Femur (tissue), 1 donor: ENCODE measurements at places on chromosomes 12 and 14.

GRCh38 chr14:91108941-91109611 is 4.8 kb upstream of the DGLUCY start:
- DNase-seq: no peak

- DNase-seq: peak; percentile 61
These were observed 24.3 kb downstream of the SYNDIG1L start for GRCh38 chr14:74401504-74402241.

GRCh38 chr12:17214929-17215328 is 609.0 kb upstream of the LMO3 start:
- DNase-seq: no peak

DNA sequence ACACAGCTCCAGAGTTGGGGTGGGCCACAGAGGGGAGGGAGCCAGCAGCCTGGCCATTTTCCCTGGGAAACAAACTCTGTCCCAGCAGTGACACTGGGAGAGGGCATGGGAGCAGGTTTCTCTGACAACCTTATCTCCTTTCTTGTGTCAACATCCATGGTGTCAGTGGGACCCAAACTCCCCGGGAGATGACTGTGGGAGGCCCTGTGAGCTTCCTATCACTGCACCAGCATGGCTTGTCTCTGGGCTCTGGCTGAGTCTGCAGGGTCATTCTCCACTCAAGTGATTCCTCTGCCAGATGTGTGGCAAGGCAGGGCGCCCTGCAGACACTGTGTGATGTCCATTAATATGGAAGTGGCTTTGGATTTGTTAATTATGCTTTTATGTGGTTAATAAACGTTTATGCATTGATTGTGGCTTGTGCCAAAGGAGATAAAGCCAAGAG is 10.1 kb downstream of the LRTM2 start:
- DNase-seq: no peak

- no peak for DNase-seq
These were observed 3.2 kb downstream of the CCDC197 start for GRCh38 chr14:94000267-94000666.

DNA sequence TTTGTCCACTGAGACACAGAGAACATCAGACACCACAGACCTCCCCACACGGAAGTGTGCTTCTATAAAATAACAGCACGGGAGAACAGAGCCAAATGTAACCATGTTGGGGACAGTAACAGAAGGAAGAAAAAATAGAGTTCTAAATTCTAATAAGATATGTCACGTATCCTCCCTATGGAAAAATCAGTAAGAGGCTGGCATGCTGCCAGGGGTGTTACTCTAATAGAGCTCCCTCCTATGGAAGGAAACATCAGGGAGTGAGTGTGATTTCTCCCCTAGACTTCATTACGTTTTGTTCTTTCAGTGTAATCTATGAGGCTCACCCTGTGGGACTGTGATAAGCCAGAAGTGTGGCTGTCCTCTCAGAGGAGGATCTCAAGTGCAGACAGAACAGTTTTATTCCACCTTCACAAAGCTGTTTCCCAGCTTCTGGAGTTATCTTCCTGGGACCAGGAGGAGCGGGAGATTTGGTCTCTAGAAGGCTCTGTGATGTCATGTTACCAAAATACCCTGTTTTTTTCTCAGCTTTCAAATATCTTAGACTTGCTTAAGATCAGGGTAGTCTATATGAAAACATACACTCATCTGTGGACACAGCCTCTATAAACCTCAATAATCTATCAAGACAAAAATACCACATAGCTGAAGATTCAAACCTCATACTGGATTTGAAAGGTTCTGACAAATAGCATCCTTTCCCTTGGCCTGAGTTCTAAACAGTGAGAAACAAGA is 69.3 kb downstream of the ZFC3H1 start:
- peak; percentile 21 for DNase-seq

DNA sequence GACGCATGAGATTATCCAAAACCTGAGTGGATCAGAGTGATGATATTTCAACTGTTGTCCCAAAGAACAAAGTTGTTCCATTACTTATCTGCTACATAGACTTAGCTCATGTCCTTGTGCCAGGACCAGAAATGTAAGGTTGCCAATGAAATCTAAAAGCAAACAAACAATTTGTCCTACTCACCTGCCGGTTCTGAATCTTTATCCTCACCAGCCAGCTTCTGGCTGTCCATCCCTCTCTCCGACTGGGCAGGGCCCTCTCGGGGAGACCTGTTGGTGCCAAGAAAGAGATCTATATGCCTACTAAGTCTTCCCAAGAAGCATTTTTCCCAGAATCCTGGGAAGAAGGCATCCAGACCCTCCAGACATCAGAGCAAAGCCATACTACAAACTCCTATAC is 5.5 kb downstream of the KMT2D start:
- DNase-seq: no peak

GRCh38 chr12:75725521-75726111 is 214.2 kb upstream of the KRR1 start:
- no peak for DNase-seq

DNA sequence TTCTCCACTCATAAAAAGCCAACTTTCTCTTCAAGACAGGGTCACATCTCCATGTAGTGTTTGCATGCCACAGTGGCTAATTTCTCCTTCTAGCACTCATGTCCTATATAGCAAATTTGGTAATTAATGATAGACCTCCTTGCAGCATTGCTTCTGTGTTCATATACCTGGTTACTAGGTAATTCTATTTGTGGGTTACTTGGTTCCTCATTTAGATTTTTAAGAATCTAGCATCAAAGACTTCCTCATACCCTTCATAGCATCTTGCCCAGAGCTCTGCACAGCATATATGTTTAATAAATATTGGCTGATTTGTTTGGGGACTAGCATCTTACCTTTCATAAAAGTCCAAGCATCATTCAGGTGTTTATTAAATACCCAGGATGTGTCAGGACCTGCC is 152.1 kb downstream of the DUSP6 start:
- no peak for DNase-seq

DNA sequence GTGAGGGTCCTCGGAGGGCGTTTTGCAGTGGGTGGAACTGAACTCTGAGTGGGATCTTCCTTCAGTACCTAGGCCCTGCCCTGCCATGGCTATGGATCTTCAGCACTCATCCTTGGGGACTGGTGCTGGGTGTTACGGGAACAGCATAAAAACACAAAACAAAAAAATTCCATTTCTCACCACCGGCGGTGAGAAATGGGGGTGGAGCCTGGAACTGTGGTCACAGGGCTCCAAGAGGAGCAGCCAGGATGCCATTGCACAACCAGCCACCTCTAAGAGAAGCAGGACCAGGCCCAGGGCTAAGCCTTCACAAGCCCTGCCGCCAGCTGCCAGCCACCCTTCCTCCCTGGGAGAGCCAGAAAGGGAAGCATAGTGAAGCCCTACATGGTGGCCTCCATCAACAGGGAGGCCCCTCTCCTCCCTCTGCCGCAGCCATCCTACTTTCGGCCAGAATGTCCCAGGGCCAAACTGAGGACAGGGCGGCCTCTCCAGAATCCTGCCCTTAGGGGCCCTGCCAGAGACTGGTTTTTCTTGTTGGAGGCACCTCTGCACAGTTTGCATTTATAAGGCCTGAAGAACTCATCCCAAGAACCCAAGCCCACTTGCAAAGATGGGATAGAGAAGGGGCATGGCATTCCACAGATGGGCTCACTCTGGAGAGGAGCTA is 76.5 kb downstream of the VCPKMT start:
- DNase-seq: no peak

GRCh38 chr14:89292579-89293313 is 124.3 kb downstream of the FOXN3 start:
- DNase-seq: no peak

- DNase-seq: no peak
These were observed 28.2 kb downstream of the P2RX4 start for GRCh38 chr12:121238086-121238485.

DNA sequence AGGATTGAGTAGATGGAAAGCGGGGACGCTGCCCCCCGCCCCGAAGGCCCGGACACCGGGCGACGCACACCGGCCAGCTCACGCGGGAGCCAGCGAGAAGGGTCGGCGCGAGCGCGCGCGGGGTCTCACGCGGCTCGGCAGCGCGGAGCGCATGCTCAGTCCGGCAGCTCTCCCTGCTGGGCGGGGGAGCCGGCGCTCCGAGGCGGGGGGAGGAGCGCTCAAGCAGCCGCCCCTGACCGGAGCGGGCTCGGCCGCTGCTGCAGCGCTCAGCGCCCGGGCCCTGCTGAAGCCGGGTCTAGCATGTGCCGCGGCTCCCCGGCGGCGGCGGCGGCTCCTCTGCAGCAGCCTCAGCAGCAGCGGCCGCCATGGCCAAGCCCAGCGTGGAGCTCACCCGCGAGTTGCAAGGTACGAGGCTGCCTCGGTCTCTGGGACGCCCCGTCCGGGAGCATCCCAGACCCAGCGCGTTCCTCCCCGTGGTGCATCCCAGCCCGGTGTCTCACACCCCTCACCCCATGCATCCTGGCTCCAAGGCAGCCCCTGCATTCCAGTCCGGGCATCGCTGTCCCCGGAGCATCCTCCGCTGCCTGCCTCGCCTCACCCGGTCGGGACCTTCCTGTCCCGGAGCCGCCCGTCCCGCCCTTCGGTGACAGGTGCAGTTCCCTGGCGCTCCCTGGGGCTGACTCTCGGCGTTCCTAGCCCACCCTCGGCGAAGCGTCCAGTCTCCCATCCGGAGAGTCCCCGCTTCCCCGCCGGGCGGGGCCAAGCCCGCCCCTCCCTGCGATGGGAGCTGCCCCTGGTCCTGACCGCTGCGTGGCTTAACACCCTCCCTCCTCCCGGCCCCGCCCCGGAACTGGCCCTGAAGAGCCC is at the start of gene CARMIL3:
Gene CARMIL3 (plus strand): TSS at position 221 of the 867 bp plus-strand sequence. CDS start 145 bp downstream, at position 366.
- DNase-seq: peak; percentile 74

DNA sequence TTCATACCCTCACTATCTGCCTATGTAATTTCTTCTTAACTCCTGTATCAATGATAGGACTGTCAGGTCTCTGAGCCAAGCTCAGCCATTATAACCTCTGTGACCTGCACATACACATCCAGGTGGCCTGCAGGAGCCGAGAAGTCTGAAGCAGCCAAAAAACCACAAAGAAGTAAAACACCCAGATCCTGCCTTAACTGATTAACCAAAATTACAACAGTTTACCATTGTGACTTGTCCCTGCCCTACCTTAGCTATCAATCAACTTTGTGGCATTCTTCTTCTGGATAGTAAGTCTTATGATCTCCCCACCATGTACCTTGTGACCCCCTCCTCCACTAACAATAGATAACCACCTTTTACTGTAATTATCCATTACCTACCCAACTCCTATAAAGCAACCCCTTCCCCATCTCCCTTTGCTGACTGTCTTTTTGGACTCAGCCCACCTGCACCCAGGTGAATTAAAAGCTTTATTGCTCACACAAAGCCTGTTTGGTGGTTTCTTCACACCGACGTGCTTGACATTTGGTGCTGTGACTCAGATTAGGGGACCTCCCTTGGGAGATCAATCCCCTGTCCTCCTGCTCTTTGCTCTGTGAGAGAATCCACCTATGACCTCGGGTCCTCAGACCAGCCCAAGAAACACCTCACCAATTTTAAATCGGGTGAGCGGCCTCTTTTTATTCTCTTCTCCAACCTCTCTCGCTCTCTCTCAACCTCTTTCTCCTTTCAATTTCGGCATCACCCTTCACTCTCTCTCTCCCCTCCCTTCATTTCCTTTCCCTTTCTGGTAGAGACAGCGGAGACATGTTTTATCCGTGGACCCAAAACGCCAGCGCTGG is 11.5 kb upstream of the LGMN start:
- DNase-seq: no peak

- DNase-seq: peak; percentile 11
These were observed 322.9 kb downstream of the BCL11B start for GRCh38 chr14:98949051-98949450.

- DNase-seq: no peak
These were observed 5.5 kb upstream of the SCARB1 start for GRCh38 chr12:124869059-124869665.

DNA sequence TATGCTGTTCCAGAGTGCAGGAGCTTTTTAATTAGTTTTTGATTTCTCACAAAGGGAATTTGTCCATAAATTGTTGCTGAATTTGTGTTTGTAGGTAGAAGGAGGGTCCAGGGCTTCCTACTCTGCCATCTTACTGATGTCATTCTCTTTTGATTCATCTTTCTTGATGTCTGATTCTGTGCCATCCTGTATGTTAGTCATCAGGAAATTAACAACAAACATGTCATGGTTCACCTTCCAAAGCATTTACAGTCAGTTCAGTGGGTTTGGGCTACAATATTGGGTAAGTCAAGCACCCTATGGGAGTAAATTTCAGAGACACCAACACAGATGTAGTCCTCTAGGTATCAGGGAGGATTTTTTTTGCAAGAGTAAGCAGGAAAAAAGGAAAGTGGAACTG is 135.2 kb upstream of the SLC38A2 start:
- DNase-seq: no peak

DNA sequence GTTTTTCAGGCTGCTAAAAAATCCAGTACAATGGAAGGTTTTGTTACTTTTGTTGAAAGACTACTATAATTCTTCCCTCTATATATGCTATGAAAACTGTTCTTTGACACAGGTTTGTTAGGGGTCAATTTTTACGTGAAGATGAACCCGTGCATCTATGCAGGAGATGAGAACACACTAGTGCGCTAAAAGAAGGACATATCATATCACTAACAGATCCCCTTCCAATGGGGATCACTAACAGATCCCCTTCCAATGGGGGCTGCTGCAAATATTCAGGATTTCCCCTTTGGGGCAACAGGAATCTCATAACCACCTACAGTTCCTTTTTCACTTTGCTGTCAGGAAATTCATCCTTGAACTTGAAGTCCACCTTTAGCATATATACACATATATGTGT is 75.1 kb downstream of the CLMN start:
- DNase-seq: no peak

GRCh38 chr12:19529951-19530636 is 90.8 kb downstream of the AEBP2 start:
- DNase-seq: no peak

DNA sequence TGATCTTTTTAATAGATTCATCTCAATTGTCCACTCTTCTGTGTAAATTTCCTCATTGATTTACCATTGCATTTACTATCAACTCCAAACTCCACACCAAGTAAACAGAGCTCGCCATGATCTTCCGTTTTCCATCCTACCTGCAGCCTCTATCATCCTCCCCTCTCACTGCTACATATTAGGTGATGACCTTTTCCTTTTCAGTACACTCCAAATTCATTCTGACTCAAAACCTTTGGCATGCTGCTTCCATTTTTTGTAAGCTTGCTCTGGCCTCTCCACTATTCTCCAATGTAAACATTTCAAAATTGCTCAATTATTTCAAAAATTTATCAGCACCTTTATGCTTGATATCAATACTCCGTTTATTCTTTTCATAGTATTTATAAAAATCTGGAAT is 40.2 kb upstream of the PZP start:
- DNase-seq: no peak

DNA sequence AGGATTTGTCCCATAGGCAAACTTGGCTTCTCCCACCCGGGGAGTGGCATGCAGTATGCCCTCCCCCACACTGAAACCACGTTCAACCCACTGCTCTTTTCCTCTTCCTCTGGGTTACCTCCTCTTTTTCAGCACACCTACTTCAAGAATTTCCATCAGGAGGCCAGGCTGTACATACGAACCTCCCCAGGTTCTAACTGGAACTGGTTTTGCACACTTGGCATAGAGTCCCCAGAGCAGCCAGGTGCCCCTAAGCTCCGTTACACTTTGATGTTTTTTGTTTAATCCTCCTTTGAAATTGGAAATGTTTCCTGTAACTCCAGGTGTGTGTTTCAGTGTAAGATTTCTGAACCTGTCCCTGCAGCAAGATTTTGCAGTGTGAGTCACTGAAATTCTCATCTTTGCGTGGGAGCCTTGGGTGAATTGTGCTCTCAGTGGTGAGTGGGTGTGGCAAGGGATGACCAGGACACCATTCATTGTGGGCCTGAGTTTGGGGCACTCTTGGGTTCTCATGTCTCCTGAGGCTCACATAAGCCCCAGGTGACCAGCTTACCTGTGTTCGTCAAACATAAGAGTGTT is 18.2 kb downstream of the CD9 start:
- DNase-seq: no peak

- peak; percentile 3 for DNase-seq
These were observed 176.0 kb downstream of the KIF26A start for GRCh38 chr14:104314251-104314941.
